ENCODE measurements at places on chromosomes 7 and 10. TPM values are rescaled to one million over a fixed set of nuclear protein-coding genes. Genes with fewer than 3 reads are reported as not detected.

DNA sequence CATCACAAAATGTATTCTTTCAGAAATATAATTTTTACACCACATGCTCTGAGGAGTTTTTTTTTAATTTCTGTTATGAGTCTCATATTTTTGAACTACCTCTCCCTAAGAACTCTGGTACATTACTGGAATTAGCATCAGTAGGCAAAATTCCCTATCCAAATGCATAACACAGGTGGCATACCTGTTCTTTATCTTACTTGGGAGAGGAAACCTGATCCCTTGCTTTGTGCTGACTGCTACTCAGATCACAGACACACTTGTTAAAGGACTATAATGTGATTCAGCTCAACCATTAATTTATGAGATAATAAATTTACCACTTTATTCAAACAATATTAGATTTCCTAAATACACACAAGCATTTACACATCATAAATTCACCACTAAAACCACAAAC lies 617.2 kb downstream of the GRM8 start:
- no peak for DNase-seq

Gene MOGAT3
- not detected for total RNA-seq

Gene VSTM4
- 36.0 TPM for total RNA-seq

GRCh38 chr7:16563281-16564022 lies 36.8 kb downstream of the LRRC72 start:
- no peak for DNase-seq

Gene FFAR4
- total RNA-seq = 0.18 TPM

DNA sequence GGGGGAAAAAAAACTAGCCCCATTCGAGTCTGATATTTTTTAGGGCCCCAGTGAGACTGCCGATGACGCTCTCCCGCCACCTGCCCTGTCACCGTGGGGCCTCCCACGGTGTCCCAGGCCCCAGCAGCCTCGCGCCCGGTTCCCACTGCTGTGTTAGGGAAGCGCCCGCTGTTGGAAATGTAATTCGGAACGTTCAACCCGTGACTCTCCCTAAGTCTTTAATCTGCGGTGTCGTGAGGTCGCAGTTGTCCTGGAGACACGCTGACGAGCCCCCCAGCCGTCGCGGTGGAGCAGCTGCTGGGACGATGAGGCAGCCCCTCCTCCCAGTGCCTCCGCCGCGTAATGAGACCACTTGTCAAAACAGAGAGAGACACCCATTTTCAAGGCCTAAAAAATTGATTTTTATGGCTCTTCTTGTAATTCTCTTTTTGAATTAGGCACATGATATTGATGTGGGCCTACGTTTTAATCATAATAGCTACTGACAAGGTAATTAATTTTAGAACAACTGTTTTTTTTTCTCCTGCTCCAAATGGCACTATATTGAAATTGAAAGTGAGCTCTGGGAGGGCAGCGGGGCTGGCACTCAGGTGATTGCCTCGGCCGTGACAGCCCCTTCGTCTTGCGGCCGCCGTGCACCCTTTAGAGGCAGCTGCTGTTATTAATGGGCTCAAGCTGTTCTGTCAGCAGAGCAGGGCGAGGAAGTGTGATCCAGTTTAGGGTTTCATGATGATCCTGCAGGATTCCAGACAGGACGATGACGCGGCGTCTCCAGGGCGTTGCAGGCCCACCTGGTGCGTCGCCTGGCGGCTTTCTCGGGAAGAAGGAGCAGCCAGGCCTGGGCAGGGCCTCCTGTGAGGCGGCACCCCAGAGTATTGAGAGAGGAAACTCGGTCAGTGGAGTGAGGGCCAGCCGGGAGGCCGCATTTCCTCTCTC lies 63.3 kb downstream of the NKX6-2 start:
- no peak for DNase-seq

GRCh38 chr10:88077977-88078376 lies 214.6 kb downstream of the PTEN start:
- no peak for DNase-seq

Gene CDHR3
- total RNA-seq = 3.9 TPM

Gene FEZF1
- 2.6 TPM for total RNA-seq

DNA sequence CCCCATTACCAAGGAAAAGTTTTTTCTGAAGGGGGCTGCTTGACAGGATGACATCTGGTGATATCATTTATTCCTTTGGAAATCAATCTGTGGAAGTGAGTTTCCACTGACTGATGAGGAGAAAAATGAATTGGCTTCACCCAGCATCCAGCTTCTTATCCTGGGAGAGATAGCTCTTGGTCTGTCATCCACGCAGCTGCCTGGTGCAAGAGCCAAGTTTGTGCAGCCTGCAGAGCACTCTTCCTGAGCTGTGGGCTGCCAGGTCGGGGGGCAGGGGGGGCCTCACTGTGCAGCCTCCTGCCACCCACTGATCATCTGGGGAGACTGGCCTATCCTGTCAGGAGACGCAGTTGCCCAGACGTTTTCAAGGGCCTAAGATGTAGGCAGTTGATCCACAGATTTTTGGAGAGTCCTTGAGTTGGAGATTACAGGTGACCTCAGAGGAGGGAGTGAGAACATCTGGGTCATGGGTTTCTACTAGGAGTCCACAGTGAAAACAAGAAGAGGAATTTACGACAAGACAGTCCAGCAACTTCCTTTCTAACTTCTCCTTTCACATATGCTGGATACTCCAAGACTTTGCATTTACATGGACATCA lies 75.4 kb downstream of the EGFR start:
- no peak for DNase-seq

Gene OIT3
- not detected for total RNA-seq

DNA sequence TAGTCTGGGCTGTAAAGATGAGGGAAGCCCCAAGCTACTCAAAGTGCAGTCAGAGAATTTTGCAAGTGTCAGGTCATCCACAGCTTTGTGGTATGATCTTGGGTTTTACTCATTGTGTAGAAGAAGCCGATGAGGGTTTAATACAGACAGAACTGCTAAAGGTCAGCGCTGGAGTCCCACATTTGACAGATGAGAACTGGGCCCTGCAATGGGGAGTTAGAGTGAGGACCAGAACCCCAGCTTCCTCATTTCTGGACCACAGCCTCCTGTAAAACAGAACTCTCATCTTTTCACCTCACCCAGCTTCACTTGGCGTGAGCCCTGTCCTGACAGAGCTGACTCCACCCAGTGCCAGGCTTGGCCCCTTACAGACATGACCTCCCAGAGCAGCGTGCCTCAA lies 20.1 kb downstream of the LRRC20 start:
- no peak for DNase-seq

Gene COX19
- total RNA-seq = 17.0 TPM

Gene ATG9B
- total RNA-seq = 0.18 TPM

DNA sequence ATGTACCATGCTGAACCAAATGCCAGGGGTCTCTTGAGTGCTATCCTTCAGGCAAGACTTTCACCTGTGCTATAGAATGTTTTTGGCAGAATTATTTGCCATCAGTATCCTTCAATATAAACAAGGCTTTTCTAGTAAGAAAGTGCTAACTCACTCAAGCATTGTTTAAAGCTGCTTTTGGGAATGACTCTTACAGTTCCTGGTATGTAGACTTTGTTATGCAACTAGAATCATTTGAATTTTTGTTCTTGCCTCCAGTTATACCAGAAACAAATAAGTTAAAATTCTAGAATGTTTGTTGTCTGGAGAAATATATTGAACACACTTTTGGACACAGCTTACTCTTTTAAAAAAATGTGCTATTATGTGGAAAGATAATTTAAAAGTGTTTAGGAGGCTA lies 39.5 kb upstream of the RTKN2 start:
- DNase-seq = no peak

DNA sequence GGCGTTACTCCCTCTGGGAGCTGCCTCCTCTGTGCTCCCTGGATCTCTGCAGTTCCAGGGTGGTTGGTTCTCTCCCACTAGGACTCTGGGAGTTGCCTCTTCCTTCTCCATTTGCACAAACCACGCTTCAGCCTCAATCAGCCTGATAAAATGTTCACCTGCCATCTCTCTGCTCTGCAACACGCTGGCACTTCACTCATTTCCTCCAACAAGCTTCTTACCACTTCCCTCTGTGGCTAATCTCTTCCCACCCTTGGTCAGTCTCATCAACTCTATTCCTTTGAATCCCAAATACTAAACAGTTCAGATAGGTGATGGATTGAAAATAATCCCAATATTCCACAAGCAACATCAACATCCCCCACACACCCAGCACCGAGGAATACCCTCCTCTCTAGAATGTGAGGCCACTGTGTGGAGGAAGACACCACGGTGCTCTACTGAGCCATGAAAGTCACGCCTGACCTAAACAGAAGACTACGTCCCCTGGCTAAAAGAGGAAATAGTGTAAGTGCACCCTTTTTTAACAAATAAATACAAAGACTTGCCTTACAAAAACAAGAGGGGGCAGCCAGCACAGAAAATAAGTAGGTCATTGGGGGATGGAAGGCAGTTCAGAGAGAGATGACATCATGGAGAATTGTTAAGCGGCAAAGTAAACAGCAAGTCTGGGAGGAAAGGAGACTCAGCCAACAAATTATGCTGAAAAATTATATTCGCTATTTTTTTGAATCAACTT lies 1.9 kb upstream of the FAM170B start:
- DNase-seq = no peak

DNA sequence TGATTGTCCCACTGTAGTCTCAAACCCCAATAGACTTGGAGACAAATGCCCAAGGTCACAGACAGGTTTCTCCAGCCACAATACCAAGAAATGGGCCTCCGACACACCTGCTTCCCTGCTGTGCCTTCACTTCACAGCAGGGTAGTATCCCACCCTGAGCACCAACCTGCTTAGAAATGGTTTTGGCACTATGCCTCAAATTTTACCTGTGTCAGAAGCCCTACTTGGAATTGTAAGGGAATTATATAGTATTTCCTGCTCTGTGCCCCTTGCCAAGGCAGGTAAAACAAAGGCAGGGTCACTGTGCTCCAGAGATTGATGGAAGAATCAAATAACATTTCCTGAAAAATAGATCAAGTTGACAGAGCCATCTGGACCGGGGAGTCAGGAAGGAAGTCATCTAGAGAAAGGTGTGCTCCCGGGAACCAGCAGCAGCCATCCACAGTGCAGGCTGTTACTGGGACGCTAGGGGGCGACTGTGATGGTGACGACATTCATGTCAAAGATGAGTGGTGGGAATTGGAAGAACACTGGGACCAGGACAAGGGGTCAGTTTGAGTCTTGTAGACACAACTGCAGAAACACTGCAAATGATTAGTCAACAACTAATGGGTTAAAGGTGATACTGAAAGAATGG lies 117.8 kb upstream of the AKR1E2 start:
- no peak for DNase-seq

Gene NOLC1
- 50.3 TPM for total RNA-seq

DNA sequence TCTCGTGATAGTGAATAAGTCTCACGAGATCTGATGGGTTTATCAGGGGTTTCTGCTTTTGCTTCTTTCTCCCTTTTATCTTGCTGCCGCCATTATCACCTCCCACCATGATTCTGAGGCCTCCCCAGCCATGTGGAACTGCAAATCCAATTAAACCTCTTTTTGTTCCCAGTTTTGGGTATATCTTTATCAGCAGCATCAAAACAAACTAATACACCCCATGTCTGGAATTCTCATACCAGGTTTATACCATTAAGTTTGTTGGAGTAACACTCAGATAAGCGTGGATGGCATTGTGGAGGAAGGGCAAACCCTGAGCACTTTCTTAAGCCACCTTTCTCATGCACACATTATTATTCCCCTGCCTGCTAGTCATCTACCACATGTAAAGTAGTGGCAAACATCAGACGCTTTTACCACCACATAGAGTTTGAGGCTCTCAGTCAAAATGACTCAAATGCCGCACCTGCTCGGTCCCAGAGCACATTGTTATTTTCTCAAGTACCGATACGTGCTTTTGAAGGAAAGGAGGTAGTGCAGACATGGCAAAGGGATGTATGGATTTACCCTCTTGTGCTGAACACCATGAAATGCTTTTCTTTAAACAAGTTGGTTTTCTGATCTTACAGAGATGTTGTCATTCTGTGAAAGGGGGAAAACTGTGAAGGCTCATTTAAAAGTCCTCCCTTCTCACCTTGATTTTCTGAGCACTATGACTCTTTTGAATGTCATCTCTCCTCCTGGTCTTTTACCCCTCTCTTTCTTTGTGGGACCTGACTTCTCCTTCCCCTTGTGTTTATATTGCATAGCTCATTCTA lies 429.7 kb downstream of the EXOC4 start:
- no peak for DNase-seq

- no peak for DNase-seq
Measured at GRCh38 chr10:47031901-47032465, 120.8 kb downstream of the PTPN20 start.

Gene ADAMTS14
- 0.28 TPM for total RNA-seq

Gene ZNF33A
- 24.9 TPM for total RNA-seq

DNA sequence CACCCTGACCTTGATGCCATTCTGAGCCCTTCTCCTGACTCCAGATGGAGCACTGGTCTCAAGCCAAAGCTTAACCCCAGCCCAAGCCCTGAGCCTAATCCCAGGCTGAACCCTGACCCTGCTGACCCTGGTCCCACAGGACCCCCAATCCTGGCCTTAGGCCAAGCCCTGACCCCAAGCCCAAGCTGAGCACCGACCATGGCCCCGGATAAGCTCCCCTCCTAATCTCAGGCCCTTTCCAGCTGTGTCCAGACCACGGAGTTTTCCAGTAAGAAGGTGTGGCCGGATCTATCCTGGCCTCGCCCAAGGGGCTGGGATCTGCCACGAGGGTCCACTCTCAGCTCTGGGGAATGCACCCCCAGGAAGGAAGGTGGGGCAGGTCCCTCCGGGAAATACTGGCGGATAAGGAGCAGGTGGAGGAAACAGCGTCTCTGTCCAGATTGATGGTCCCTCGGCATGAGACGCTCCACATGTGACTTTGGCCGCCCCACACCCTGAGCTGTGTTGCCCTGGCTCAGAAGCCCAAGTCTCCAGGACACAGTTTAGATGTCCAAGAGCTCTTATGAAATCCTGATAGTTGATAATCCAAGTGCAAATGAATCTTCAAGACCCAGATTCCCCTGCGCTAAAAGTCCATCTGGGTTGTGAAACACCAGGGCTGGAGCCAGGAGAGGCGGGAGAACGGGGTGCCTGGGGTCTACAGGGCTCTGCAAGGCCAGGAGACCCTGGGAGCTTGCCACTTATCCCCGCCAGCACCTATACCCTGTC lies 10.4 kb downstream of the ELN start:
- no peak for DNase-seq

Gene ANKRD26
- 10.5 TPM for total RNA-seq

GRCh38 chr7:22146961-22147512 lies 201.3 kb upstream of the CDCA7L start:
- no peak for DNase-seq

DNA sequence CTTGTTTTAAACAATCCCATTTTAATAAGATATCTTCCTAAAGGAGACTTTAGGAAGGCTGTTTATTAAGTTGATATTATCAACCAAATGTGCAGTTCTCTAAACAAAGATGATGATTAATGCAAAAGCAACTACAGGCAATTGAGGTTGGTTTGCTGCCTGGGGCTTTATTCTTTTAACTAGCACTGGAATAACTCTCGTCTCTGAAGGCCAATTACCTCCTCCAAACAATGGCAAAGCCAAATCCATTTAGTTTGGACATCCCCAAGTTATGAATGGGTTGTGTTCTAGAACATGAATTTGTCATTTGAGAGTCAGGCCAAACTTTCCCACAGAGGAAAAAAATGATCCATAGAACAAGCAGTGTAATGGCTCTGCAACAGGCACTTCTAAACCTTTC lies 114.1 kb downstream of the SLC16A9 start:
- DNase-seq = no peak

GRCh38 chr7:36736899-36737211 lies 12.6 kb upstream of the AOAH start:
- DNase-seq = no peak

Gene DAGLB
- total RNA-seq = 9.7 TPM

- no peak for DNase-seq
Measured at GRCh38 chr10:36362257-36362656, 720.2 kb upstream of the FZD8 start.

Data from prostate gland (tissue), 2 donors.